ENCODE measurements at places on chromosomes 13 and 19.

- DNase-seq, result peak; percentile 35
Observed at GRCh38 chr13:113881614-113882266, 17.9 kb upstream of the GAS6 start.

GRCh38 chr13:39370554-39370953 lies 232.4 kb downstream of the LHFPL6 start:
- no peak for DNase-seq

DNA sequence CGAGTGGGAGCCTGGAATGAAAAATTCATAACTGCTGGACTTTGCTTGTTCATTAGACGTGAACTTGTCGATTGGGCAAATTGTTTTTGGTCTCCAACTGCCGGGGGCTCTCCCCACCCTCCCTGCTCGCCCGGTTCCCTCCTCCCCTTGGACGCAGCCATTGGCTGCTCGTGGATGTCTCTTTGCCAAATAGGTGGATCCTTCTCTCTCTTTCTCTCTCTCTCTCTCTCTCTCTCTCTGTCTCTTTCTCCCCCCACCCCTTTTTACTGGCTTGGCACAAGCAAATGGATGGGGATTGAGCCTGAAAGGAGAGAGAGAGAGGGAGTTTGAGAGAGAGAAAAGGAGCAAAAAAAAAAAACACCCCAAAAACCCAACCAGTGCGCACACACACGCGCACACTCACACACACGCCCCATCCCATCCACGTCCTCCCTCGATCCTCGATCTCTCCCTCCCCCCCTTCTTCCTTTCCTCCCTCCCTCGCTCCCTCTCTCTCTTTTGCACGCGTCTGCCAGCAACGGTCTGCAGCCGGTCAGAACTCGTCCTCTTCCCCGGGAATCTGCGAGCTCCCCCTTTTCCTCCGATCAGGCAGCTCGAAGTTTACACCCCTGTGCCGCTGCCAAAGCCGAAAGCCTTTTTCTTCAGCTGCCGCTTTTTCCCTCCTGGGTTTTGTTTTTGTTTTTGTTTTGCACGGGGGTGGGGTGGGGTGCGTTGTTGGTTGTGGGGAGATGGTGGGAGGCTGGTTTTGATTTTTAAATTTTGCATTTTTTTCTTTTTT lies 27.8 kb downstream of the NFIX start:
- DNase-seq, result no peak

- DNase-seq, result no peak
Observed at GRCh38 chr13:102131246-102131645, 270.6 kb downstream of the FGF14 start.

- DNase-seq, result peak; percentile 73
Observed at GRCh38 chr13:111852725-111853518, 214.0 kb upstream of the SOX1 start.

DNA sequence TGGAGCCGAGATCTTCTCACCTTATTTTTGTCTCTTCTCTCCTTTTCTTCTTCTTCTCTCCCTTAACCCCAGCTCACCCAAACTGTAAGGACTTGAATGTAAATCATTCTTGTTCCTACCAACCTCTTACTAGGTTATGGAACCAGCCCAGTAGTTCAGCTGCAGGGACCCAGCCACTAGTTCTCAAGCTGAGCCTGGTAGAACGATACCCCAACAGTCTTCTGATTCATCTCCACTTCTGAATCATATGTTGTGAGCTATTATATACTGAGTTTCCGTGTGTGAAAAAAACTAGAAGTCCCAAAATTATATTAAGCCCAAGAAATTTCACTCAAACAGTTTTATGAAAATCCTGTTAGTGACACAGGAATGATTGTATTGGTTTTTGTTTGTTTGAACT lies 67.7 kb downstream of the DCT start:
- DNase-seq, result no peak

GRCh38 chr19:23321953-23322549 lies 71.9 kb upstream of the ZNF724 start:
- no peak for DNase-seq

DNA sequence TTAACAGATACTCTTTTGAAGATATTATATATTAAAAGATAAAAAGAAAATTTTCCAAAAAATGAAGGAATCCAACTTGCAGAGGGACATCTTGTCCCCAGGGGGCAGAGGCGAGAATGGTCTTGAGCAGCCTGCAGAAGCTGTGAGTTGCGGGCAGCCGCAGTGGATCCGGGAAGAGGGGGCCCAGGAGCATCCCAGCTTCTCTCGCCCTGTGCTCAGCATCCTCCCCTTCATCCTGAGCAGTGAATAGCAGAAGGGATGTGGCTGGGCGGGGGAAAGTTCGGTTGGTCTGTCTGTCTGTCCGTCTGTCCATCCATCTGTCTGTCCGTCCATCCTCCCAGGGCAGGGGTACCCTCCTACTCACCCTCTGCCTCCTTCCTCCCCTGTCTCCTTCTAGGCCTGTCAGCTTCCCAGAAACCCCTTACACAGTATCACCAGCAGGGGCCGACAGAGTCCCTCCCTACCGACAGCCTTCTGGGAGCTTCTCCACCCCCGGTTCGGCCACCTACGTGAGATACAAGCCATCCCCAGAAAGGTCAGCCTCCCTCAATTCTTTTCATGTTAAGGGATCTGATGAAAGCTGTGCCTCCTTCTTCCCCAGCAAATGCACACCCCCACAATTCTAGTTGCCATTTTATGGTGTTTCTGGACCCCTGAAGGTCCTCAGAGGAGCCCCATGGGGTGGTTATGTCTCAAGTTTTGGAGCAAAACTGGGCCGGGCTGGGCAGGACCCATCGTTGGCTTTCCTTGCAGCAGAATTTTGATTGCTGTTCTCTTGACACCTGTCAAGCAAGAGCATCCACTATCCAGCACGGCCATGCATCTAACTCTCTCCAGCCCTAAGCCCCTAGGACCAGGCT lies 81.6 kb downstream of the DPF1 start:
- no peak for DNase-seq

DNA sequence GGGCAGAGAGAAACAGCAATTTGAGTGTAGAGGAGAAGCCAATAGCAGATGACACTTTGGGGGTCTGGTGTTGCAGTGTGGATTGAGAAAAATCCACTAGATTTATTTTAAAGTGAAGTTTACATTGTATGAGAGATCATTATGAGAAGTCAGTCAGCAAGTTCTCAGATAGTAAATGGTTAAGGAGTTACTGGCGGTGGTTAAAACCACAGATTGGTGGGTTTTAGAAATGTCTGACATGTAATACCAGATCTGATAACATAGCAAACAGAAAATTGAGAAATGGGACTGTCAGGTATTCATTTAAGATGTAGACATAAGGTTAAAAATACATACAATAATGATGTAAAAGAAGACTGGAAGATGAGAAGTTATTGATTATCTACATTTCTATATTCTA lies 7.2 kb downstream of the ABHD13 start:
- no peak for DNase-seq

DNA sequence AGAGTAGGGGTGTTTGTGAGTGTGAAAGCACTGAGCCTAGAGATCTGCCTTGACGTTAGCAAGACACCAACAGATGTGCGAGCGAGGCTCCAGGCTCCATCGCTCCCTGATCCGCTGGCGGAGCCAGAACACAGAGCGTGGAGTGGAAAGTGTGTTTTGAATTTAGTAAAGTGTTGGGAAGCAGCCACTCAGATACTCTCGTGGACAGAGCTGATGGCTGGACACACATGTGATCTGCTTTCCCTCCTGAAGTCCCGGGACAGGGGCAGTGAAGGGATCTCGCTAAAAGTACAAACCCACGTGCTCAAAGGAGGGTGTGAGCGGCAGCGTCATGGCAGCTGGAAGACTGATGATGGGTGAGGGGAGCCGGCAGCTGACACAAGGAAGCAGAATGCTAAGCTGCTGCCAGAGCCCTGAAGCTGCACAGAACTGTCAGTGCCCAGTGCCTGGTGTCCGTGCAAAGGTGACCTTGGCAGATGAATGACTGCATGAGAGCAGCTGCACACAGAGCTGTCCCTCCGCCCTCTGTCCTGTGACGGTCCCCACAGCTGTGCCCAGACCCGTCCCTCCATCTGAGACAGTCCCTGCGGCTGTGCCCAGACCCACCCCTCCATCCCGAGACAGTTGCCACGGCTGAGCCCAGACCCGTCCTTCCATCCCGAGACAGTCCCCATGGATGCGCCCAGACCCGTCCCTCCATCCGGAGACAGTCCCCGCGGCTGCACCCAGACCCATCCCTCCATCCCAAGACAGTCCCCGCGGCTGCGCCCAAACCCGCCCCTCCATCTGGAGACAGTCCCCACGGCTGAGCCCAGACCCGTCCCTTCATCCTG lies 29.6 kb upstream of the TMEM255B start:
- DNase-seq, result no peak

DNA sequence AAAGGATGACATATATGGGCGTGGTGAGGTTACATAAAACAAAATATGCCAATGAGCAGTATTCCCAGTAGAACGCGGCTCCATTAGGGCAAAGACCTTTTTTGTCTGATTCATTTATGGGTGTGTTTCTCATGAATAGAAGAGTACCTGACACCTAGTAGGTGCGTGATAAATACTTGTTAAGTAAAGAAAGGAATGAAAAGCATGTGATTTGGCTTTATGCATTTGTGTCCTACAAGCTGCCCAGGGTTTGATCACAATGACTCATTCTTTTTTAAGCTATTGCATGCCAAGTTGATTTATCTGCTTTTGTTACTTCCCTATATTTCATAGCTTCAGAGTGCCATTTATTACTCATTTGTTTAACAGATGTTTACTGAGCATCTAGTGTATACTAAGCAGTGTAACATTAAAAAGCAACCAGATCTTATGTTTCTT lies 19.1 kb upstream of the KCTD4 start:
- no peak for DNase-seq

DNA sequence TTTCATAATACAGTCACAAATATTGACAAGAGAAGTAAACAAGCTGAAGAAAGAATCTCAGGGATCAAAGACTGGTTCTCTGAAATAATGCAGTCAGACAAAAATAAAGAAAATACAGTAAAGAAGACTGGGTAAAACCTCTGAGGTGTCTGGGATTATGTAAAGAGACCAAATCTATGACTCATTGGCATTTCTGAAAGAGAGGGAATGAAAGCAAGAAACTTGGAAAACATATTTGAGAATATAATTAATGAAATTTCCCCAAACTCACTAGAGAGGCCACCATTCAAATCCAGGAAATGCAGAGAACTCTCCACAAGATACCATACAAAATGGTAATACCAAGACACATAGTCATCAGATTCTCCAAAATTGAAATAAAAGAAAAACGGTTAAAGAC lies 53.0 kb upstream of the GPC6 start:
- no peak for DNase-seq

Data from NCI-H187 treated with DMSO at 0.1 percent for 48 hours (cell line).